ENCODE measurements at places on chromosomes 12 and 14.
A peak's percentile ranks its signal among the peaks of the same experiment; 100 is the strongest.

DNA sequence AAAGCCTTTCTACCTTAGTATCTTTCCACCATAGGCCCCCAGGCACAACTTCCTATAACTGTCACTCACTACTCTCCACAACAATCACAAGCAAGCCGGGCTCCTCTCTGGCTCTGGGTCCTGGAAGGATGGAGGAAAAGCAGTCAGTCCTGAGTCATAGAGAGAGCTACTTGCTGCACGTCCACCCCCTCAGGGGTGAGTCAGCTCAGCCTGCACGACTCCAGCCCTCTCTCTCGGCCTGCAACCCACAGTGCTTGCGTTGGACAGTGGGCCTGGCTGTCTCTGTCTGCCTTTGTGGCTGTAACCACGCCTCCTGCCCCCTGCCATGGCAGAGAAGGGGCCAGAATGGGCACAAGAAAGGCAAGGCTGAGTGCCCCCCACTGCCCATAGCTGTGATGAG is 154.1 kb upstream of the FKBP4 start:
- DNase-seq: no peak

DNA sequence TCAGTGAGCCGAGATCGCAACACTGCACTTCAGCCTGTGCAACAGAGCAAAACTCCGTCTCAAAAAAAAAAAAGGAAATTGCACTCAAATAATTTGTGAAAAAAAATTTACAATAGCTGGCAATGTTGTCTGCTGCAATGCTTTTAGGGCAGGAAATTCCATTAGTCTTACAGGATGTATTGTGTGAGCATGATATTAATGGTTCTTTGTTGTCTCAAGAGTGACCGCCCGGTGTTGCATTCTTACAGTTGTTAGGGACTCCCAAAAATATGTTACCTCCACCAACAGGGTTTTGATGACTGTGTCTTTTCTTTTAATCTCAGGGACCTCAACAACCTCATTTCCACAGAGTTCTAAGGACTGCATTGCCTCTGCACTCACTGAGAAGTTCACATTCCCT is 44.8 kb downstream of the PZP start:
- no peak for DNase-seq

DNA sequence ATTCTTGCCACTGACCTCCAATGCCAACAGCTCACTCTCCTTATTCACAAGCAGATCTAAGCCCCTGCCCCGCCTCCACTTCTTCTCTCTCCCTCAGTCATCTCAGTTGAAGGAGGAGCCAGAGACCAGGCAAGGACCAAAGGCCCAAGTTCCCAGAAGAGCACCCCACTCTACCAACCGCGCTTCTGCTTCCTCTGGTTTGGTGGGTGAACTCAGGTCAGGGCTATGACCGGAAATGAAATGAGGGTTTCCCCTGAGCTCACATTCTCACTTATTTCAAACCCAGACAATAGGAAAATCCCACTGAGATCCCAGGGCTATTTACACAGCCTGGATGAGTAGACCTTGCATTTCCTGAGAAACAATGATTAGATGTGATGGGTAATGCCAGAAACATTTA is 9.9 kb downstream of the DPF3 start:
- peak; percentile 41 for DNase-seq

- DNase-seq: no peak
Measured at GRCh38 chr12:54700301-54700700, 52.1 kb upstream of the DCD start.

DNA sequence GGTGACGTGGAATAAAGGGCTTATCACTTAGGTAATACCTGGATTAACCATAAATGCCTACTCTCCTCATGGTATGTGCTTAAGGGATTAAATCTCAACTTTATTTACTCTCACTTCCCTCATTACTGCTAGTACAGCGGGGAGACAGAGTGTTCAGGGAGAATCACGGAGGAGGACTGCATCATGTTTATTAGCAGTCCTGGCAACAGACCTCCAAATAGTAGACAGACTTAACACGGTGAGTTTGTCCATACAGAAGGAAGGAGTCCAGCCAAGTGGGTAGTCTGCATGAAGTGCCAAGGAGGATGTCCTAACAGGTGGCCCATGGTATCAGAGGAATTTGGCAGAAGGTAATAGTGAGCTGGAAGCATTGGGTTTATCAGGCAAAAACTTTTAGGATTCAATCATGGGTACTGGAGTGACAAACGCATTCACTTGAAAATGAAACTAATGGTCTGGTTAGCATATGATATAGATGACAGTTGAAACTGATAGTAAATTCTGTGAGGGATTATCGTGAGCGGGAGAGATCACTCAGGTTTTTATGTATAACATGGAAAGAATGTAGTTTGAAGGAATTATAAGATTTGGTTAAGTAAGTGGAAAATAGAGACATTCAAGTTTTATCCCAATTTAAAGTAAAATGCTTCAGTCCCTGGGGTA is 471.8 kb downstream of the TMEM117 start:
- no peak for DNase-seq

- no peak for DNase-seq
Measured at GRCh38 chr12:21073822-21074460, 57.1 kb upstream of the SLCO1B1 start.

DNA sequence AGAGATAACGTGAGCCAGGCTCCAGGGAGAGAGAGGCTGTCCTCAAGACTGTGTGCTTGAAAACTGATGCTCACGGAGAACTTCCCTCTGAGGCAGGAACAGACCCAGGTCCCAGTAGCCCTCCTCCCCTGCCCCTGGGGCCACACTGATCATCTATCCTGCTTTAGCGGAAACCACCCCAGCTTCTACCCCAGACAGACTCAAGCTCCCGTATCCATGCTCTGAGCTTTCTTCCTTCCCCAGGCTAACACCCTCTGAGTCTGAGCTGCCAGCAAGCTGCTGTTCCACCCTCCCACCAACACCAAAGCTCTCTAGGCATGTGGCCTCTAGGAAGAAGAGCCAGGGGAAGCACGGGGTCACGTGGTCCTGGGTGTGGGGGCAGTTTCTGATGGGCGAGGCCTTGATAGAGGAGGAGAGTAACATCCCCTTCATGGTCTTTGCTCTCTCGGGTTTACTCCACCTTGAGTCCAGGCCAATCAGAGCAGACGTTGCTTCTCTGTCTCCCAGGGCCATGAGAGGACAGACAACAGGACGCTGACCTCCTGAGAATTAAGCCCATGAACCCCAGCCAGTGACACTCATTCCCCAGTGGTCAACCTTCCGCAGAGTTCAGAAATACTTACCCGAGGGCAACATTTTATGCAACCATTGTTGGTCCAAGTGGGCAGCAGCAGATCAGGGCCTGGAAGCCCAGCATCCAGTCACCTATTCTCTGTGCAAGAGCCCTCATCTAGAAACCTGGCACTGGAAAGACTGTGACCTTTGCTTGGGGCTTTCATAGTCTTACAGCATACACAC is 1.4 kb downstream of the PCK2 start:
- peak; percentile 84 for DNase-seq

DNA sequence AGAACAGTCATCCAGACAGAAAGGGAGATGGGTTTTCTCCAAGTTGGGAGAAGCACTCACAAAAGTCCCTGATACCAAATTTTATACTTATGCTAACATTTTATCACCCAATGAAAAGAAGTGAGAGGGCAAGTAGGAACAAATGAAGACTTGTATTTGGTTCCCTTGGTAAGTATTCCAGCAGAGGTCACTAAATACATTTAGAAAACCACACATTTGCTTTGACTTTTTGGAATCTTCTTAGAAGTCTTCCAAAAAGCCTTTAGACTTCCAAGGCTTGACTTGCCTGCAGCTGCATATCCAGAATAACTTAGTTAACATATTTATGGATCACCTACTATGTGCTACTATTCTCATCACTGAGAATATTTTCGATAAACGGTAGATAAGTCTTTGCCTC is 3.1 kb upstream of the GYS2 start:
- no peak for DNase-seq

DNA sequence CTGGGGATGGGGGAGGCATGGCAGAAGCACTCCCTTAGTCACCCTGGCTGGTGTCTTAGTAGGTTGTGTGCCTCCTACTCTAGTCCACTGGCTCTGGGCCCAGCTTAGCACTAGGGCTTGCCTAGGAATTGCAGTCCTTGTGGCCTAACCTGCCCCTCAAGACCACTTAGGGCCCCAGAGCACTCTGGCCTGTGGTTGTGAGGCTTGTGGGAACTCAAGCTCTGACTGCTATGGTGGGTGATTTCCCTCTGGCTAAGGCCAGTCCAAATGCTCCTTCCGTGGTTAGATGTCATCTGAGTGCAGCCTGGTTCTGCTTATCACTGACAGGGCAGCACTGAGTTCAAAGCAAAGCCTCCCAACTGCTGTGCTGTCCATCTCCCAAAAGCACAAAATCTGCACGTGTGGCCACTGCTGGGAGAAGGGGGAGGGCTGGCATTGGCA is 20.2 kb downstream of the FGD4 start:
- DNase-seq: no peak

DNA sequence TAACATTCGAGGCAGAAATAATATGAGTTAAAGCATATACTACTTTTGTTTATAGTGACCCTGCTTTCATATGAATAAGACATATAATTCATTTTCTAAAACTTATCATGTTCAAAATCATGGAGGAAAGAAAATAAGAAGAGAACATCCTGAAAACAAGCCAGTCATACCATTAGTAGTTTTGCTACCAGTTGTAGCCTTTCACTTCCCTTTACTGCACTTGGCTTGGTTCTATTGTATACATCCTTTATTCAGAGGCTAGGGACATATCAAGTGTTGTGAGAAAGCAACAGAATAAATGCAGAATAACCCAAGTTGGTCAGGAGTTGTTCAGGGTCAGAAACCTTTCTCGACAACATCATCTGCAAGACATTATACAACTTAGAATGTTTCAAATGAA is 598.7 kb downstream of the SOX5 start:
- DNase-seq: no peak

- no peak for DNase-seq
Measured at GRCh38 chr14:92663049-92663448, 85.4 kb downstream of the LGMN start.
